ENCODE measurements at places on chromosomes 3 and 15.

GRCh38 chr3:188446014-188446413 is 292.1 kb downstream of the LPP start:
- no peak for DNase-seq

DNA sequence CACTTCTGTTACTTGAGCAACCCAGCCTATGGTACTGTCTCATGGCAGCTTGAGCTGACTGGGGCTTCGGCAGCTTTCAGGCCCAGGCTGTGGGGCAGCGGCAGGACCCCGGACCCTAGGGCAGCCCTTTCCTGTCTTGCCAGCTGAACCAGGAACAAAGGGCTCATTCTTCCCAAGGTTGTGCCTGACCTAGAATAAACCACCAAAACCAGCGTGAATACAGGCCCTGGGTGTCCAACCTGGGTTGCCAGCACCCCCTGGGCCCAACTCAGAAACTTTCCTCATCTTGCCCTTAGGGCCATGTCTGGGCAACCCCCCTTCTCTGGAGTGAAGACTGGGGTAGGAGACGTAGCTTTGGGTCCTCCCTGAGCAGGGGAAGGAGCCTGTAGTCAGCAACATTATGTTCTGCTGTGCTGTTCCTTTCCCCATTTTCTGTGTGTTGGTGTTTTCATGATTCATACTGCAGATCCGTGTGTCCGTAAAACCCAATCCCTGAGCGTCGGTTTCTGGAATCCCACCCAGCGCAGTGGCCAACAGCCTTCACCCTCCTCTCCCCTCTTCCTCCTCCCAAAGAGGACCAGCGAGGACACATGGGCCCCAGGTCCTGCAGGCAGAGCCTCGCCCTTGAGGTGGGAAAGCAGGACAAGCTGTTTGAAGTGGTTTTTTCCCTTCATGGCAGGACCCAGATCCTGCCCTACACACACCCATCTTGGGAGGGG is 33.5 kb downstream of the TKT start:
- DNase-seq = no peak

DNA sequence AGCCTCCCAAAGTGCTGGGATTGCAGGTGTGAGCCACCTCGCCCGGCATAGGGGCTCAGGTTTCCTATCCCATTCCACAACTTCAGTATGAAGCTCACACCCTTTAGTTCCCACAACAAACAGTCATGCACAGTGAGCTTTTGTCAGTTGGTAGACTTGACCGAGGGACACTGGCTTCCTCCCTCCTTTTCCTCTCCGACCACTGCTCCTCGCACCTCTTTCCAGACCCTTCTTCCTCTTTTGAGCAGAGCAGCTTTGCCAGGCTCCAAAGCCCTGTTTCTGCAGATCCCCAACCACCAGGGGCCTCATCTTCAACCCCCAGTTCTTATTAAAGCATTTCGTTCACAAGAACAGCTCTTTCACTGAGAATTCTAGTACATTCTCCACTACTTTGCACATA is 12.7 kb upstream of the CILP start:
- no peak for DNase-seq

DNA sequence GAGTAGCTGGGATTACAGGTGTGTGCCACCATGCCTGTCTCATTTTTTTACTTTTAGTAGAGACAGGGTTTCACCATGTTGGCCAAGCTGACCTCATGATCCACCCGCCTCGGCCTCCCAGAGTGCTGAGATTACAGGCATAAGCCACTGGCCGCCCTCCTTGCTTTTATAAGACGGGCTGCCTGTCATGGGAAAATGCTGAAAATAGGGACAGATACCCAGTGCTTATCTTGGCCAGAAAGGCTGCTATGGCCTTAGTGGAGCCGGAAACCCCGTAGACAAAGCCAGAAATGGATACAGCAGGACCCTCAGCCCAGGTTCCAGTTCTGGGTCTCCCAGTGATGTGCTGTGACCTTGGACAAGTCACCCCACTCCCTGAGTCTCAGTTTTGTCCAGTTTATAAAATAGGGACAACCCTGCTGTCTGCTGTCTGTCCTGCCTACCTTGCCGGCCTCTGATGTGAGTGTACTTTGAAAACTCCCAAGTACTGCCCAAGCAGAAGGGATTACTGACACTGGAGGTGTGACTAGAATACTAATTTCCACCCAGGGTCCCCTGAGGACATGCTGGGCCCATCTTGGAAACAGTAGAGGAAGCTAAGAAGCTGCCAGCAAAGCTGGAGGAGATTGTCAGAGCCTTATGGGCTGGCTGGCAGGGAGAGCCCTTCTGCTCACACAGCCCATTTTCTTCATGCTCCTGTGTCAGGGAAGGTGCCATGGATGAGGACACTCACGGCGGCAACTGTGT is 59.6 kb downstream of the BDH1 start:
- no peak for DNase-seq

GRCh38 chr3:42157540-42158538 is 66.7 kb downstream of the TRAK1 start:
- no peak for DNase-seq

GRCh38 chr15:76065793-76066192 is 6.0 kb downstream of the TMEM266 start:
- no peak for DNase-seq

DNA sequence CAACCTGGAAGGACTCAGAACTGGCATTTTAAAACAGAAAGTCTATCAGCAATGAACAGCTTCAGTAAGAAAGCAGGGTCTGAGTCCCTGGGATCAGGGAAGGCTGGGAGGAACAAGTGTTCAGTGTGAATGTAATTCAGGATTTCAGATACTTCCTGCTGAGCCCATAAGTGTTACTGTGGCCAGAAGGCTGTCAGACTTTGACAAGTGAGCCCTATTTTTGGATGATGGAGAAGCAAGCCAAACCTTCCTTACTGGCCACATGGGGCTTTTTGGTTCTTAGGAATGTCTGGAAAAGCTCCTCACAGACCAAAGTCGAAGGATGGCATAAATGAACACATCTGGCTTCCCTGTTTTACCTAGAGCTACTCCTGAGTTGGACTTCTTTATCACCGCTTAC is 157.2 kb downstream of the BBX start:
- DNase-seq = no peak

Data from stimulated activated CD4-positive, alpha-beta T cell treated with anti-CD3 and anti-CD28 coated beads, Interleukin-1b, Interleukin-23, amount 100 ng/mL, for 4 hours (primary cell).